ENCODE measurements at places on chromosomes 1 and 21.

GRCh38 chr21:40706806-40707655 is 139.9 kb downstream of the DSCAM start:
- DNase-seq = no peak

GRCh38 chr1:61133335-61134019 is 51.1 kb downstream of the NFIA start:
- no peak for DNase-seq

DNA sequence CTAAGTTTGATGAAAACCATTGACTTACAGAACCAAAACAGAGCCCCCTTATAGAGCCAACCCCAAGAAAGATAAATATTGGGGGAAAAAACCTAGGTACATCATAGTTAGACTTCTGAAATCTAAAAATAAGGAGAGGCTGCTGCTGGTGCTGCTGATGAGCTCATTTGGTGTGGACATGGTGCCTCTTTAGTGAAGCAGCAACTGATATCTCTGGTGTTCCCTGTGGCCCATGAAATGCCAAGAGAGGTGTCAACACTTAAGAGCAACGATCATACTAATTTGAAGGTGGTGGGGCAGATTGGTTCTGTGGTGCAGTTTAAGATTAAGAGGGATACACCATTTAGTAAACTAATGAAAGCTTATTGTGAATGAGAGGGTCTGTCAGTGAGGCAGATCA is 35.9 kb downstream of the ST3GAL3 start:
- DNase-seq = no peak

- no peak for DNase-seq
These were observed 43.2 kb downstream of the PHACTR4 start for GRCh38 chr1:28412731-28413130.

DNA sequence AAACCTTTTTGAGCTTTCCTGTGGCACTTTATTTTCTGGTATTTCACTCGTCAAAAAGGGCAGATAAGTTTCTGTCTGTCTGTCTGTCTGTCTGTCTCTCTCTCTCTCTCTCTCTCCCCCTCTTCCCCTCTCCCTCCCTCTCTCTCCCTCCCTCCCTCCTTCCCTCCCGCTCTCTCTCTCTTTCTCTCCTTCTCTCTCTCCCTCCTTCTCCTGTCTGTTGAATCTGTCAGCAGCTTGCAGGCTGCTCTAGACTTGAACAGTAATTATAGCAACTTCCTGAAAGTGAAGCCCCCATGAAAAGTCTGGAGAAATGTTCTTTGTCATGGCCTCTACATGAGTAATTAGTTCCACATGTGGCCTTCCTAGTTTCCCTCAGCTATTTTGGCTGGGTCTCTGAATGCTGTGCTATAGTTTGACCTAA is 275.2 kb upstream of the C1orf105 start:
- DNase-seq = no peak

- no peak for DNase-seq
These were observed 3.5 kb upstream of the ILDR2 start for GRCh38 chr1:166978821-166979220.

- DNase-seq = no peak
These were observed 165.8 kb downstream of the ZBTB18 start for GRCh38 chr1:244216836-244217235.

GRCh38 chr1:160662910-160663309 is 16.1 kb upstream of the SLAMF1 start:
- DNase-seq = no peak

- no peak for DNase-seq
These were observed 11.6 kb upstream of the CD247 start for GRCh38 chr1:167529829-167530474.

DNA sequence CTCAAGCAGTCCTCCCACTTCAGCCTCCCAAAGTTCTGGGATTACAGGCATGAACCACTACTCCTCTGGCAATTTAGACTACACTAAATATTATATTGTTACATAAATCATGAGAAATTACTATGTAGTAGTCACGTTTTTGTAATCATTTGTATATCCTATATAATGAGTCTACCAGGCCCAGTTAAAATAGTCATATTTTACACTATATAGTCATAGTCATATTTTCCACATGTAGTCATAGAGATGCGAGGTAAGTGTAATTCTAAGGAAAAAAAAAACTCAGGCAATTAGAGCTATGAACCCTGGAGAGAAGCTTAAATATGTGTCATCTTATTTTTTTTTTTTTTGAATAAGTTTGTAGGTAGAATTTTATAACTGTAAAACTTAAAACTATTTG is 90.0 kb downstream of the FNBP1L start:
- no peak for DNase-seq

GRCh38 chr1:25028907-25029599 is 99.0 kb upstream of the RUNX3 start:
- DNase-seq = no peak

- no peak for DNase-seq
These were observed 39.5 kb downstream of the RNF115 start for GRCh38 chr1:145784409-145784808.

DNA sequence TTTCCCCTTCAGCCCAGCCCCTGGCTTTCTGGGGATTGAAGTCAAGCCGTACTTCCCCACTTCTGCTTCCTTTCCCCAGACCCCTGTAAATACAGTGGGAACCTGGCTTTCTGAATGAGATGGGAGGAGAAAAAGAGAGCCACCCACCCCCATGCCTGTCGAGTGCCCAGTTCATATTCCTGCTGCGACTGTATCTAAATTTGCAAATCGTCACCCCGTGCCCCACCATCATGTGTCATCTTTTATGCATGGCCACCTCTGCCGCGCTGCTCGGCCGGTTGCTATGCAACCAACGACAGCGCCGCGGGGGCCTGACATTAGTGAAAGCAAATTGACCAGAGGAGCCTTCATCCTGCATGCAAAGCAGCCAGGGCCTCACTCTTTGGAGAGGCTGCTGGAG is 143.0 kb downstream of the ELAVL4 start:
- no peak for DNase-seq

DNA sequence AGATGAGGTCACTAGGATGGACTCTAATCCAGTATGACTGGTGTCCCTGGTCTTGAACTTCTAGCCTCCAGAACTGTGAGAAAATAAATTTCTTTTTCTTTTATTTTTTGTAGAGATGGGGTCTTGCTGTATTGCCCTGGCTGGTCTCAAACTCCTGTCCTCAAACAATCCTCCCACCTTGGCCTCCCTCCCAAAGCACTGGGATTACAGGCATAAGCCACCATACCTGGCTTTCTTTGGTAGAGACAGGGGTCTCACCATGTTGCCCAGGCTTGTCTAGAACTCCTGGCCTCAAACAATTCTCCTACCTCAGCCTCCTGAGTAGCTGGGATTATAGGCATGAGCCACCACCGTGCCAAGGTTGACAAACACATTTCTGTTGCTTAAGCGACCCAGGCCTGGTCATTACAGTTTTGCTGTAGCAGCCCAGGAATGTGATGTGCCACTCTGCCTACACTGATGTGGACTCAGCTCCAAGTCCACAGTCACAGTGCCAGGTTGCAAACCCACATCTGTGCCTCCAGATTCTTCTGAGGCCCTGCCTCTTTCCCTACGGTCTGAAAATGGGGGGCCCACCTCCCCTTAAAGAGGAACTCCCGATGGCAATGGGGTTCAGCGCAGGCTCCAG is 15.9 kb downstream of the PYCR2 start:
- DNase-seq = no peak

- no peak for DNase-seq
These were observed 114.5 kb upstream of the C1orf21 start for GRCh38 chr1:184272175-184272866.

GRCh38 chr21:43573921-43574320 is 85.4 kb downstream of the HSF2BP start:
- no peak for DNase-seq

DNA sequence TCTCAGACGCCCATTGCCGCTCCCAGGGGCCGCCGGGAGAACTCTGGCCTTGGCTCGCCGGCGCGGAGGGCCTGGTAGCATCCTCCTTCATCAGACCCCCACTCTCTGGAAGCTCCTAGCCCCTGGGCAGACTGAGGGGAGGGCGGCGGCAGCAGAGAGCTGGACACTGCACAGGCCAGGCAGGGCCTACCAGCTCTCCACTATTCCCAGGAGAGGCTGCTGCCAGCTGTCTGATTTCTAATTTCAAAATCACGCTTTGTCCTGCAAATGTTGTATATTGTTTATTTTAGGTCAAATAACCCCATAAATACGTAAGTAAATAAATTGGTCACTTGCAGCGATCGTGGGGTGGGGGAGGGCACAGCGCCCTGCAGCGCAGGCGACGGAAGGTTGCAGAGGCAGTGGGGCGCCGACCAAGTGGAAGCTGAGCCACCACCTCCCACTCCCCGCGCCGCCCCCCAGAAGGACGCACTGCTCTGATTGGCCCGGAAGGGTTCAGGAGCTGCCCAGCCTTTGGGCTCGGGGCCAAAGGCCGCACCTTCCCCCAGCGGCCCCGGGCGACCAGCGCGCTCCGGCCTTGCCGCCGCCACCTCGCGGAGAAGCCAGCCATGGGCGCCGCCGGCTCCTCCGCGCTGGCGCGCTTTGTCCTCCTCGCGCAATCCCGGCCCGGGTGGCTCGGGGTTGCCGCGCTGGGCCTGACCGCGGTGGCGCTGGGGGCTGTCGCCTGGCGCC is at the start of gene MTARC1:
Gene MTARC1, plus strand, starts transcription at position 577 of the 732 bp plus-strand sequence. Its CDS starts 32 bp downstream, at position 609.
- peak; percentile 50 for DNase-seq

GRCh38 chr1:176854121-176854520 is 310.4 kb downstream of the ASTN1 start:
- DNase-seq = no peak

DNA sequence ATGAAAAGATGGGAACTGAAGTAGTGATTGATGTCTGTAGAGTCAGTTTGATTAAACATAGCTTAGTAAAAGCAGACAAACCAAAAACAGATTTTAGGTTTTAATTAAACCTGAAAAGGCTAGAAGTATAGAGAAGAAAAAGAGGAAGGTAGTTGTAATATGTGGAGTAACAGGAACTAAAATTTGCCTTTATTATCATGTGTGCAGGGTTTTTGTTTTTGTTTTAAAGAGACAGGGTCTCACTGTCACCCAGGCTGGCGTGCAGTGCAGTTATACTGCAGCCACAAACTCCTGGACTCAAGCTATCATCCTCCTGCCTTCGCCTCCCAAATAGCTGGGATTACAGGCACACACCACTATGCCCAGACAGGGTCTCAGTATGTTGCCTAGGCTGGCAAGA is 6.0 kb downstream of the TOR1AIP1 start:
- no peak for DNase-seq

- no peak for DNase-seq
These were observed 82.0 kb downstream of the UBE4B start for GRCh38 chr1:10114746-10115145.

GRCh38 chr1:940107-941014 is 16.6 kb downstream of the SAMD11 start:
- DNase-seq = no peak

DNA sequence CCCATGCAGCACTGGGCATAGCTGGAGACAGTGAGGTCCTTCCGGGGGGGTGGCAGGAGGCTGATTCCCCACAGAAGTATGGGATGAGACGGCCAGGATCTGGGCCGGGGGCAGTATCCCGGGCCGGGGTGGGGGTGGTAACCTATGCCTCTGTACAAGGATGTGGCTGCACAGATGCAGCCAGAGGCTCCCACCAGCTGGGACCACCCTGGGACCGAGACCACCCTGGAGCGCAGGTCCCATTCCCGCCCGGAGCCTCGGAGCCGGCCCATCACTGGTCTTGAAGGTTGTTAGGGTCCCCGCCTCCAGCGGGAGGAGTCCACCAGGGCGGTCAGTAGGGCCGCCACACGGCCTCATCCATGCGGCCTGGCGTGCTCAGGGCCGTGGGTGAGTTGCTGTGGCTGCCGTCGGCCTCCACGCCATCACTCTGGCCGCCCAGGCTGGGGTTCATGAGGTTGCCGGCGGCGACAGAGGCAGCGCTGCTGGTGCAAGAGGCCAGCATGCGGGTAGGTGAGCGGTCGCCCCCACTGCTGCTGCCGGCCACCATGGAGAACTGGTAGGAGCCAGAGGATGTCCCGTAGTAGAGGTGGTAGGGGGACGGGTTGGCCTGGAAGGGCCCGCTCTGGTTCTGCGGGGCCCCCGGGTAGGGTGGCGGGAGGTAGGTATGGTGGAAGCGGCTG is 28.1 kb downstream of the RUNX3 start:
- DNase-seq = no peak

- DNase-seq = no peak
These were observed 79.5 kb downstream of the SLC66A1 start for GRCh38 chr1:19391596-19391981.

DNA sequence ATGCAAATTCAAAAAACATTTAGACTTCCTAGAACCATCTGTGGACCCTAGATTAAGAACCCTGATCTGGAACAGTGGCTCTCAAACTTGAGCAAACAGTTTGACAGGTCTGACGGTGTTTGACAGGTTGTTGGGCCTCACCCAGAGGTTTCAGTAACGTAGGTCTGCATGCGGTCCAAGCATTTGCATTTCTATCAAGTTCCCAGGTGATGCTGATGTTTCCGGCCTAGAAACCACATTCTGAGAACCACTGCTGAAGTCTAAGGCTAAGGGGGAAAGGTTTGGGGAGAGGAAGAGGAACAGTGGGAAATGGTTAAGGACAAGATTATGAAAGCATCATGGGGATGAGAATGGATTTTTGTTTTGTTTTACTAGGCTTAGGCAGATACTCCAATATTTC is 48.6 kb downstream of the MDM4 start:
- no peak for DNase-seq

DNA sequence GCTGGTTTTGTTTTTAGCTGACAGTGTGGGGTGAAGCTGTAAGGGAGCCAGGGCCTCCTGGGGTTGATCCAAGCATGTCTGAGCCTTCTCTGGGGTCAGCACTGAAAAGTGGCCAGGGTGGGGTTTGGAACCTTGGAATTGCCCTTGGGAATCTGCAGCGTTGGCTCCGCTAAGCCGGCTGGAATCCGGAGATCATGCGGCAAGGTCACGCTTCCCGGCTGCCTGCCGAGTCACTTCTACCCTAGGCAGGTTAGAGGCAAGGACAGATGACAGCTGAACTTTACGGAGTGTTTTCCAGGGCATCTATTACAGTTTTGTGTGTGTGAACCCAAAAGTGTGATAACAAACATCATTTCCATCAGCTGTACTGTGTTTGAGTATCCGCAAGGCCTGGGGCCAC is 17.1 kb downstream of the ABCG1 start:
- DNase-seq = no peak

DNA sequence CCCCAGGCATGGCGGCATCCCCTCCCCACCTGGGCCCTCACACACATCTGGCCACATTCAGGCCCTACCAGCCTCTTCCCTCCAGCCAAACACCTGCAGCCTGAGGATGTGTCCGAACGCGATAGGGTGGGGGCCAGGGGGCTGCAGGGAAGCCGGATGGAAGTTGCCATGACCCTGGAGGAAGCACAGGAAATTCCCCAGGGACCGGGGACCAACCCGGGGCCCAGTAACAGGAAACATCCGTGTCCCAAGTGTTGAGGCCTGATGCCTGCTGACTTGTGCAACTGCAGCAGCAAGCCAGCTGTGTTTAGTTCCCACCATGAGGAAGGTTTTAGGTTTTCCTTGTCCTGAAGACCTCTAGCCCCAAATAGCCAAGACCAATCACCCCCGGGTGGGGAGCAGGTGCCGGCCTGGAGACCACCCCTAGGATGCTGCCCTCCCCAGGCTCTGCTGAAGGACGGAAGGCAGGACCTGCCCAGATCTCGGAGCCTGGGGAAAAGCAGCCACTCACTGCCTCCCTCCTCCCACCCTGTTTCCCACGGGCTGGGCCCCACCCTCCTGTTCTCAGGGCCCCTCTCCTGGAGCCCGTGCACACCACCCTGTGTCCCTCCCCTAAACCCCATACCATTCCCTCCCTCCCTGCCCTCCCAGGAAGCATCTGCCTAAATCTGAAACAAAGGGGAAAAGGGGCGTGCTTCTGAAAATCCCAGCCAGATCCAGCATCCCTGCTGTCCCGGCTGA is 29.8 kb downstream of the MEGF6 start:
- DNase-seq = no peak

- DNase-seq = no peak
These were observed 26.7 kb upstream of the CYP4X1 start for GRCh38 chr1:46996659-46997281.

- no peak for DNase-seq
These were observed 157.2 kb upstream of the UBE2U start for GRCh38 chr1:64046243-64046642.
